Activated CD4-positive, alpha-beta T cell treated with anti-CD3 and anti-CD28 coated beads for 24 hours (primary cell): ENCODE measurements at places on chromosomes 1 and 21.

DNA sequence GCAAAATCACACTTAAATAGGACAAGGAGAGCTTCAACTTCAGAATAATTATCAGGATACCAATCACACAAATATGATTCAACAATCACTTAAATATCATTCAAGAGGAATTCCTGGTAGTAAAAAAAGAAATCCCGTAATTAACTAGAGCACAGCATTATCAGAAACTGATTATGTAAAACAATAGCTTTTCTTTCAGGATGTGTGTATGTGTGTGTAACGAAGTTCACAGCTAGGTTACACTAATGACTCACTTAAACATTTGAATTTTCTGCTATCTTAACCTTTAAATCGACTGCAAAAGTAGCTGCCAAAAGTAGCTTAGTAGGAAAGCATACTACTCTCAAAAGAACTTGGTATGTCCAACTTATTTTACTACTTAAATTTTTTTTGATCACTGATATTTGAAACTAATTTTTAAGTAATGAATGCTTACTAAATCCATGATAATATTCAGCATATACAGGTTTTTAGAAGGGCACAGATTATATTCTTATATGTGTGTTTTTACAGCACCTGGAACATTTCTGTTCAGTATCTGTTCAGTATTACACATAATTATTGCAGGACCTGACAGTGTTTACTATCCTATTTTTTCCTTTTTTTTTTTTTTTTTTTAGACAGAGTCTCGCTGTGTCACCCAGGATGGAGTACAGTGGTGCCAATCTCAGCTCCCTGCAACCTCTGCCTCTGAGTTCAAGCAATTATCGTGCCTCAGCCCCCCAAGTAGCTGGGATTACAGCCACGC, 4.2 kb downstream of the RERE start:
- DNase-seq = no peak

DNA sequence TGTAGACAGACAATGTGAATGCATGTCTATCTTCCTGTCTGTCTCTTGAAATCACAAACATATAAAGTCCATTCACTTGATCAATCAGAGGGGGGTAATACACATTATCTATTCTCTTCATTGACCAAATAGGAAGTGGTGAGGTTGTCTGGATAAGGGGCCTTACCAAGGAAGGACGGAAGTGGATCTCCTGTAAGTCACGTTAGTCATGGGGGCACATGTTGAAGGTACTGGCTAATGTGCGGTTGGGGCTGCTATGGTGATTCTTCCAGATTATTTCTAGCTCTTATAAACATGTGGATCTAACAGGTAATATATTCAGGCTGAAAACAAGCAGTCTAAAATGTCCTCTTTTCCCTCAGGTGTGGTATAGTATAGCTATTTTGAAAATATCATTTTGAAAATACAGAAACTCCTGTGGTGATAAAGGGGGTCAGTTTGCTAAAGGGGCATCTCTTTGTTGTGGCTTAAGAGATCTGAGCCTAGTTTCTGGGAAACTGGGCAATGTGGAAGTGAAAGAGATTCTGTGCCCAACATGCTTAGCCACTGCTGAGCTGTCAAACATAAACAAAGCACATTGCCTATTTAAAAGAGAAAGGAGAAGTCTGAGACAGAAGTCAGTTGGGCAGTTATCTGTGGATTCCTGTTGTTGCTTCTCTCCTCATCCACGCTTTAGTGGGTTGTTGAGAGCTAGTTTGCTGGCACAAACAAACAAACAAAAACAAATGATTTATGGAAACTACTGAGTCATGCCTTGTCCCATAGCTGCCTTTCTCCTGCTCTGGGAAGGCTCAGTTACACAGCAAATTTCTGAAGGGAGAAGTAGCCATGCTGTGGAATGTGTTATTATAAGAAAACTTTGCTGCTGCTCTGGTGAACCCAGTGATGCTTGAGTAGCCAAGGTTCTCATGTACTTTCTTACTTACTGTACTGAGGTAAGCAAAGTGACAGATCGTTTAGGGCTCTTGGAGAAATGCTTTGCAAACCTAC, 166.9 kb downstream of the HLX start:
- DNase-seq = no peak

- DNase-seq = no peak
Measured at GRCh38 chr21:26849428-26850115, 4.4 kb upstream of the ADAMTS1 start.

DNA sequence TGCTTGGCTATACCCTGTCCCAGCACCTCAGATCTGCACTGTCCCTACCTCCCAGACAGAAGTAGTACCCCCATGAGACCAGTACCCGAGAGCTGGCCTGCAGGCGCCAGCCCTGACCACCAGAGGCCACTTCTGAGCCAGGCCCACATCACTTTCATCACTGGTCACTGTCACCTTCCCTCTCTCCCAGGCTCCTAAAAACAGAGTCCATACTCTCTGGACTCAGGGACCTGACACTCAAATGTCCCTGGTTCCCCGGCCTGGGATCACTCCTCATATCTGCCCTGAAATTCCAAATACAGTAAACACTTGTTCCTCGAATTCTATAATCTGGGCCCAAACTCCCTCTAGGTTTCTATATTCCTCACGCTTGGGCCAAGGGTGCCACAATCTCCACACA, 18.7 kb downstream of the TMEM53 start:
- DNase-seq = no peak

GRCh38 chr1:174875306-174875705, 124.4 kb upstream of the CACYBP start:
- DNase-seq = no peak

DNA sequence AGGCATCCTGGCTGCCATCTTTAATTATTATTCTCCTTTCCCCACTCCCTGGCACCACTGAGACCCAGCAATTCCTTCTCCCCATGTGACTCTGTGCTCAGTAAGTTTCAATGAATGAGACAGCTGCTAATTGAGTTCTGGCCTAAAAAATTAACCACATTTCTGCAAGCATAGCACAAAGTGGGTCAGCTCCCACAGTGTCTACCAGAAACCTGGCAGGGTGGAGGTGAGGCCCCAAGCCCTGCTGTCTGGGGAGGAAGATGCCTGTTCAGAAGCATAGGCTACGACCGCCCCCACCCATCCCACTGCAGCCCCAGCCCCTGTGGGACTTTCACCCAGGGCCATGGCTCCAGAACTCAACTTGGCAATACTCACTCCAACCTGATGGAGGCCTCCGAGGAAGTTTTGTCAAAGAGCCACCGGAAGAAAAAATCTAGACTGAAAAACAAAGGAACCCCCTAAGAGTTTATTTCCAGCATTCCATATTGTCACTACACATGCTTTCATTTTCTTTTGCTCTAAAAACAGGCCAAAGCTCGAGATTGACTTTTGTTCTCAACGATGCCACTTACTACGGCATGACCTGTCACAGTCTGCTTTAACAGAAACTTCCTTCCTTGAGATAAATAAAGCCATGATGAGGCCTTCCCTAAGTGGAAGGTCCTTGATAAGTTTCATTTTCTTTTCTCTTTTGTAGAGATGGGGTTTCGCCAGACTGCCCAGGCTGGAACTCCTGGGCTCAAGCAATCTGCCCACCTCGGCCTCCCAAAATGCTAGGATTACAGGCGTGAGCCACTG, 26.5 kb downstream of the TMEM63A start:
- no peak for DNase-seq

- no peak for DNase-seq
Measured at GRCh38 chr1:116351914-116352313, 21.1 kb upstream of the ATP1A1 start.

GRCh38 chr1:218299416-218299815, 14.3 kb downstream of the RRP15 start:
- no peak for DNase-seq

DNA sequence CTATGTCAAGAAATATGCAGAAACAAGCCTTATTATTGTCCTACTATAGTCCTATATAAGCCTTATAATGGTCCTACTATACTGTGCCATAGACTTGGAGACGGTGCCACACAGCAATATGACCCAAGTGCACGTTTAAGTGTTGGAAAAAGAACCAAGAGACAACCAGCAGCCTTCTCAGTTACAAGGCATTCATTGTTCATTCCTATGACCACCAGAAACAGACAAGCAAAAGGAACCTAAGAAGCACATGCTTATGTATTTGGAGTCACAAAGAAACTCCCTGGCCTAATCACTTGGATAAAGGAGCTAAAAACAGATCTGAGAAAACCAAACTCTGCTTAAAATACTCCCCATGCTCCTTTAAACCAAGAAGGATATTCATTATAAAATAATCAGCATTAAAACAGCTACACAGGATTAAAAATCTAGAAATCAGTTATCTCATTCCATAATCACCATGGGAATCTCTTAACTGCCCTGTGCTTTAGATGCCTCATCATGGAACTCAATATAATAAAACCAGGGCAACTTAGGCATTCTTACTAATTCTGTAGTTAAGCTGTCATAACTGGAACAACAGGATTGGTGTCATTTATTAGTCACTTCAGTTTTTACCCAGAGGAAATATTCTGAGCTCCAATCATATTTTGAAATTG, 7.0 kb downstream of the COLGALT2 start:
- no peak for DNase-seq

DNA sequence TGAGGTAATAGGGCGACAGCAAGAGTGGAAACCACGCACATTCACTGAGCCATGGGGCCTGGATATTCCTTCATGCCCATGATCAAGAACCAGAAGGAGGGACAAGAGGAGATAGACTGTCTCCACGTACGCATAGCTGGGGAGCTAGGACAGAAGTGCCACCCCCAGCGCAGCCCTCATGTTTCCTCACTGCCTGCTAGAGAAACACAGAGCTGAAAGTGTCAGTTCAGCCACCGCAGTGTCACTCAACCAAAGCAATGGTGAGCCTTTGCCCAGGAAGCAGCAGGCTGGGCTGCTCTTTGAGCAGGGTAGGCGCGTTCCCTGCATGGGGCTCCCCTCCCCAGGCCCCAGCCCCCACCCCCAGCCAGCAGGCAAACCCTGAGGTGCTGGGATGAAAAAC, 68.5 kb downstream of the STUM start:
- no peak for DNase-seq

DNA sequence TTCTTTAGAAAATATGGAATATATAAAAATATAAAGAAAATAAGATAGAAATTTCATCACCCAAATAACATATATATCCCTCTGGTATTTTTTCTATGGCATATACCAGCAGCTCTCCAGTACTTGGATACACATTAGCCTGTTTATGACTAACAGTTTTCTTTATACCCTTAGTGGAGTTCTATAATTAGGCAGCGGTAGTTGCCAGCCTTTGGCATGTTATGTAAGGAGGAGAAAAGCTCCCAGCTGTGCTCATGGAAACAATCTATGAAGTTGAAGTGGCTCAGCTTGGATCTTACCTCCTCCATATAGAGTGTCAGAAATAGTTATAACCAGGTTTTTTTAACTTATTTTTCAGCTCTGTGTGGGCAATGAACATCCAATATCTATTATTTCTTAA, 1636.8 kb downstream of the AMY1C start:
- DNase-seq = no peak

DNA sequence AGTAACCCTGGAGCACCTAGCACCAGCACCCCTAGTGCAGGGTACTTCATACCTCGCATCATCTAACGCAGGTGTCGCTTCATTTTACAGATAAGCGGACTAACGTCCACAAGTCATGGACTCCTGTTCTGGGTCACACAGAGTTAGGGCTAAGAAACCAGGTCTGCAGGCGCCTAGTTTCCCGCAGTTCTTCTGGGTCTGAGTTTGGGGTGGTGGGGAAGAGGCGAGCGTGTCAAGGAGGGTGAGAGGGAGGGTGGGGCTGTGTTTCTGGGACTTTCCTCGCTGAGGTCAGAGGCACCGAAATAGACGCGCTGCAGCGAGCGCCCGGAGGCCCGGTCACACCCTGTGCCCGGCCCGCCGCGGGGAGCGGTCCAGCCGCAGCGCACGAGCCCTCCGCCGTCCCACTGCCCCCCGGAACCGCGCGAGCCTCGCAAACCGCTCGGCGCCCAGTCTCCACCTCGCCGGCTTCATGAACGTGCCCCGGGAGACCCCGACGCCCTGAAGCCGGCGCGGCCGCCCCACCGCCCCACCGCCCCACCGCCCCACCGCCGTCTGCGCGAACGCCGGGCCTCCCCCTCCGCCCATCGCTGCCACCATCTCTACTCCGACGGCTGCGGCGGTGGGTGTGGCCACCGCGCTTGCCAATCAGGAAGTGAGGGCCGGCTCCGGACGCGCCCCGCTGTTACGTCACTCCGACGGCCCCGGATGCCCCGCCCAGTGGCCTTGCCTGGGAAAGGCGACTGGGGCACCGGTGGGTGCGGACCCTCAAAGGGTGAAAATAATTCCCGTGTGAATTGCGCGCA, 12.3 kb downstream of the IFI6 start:
- DNase-seq = peak; percentile 67

DNA sequence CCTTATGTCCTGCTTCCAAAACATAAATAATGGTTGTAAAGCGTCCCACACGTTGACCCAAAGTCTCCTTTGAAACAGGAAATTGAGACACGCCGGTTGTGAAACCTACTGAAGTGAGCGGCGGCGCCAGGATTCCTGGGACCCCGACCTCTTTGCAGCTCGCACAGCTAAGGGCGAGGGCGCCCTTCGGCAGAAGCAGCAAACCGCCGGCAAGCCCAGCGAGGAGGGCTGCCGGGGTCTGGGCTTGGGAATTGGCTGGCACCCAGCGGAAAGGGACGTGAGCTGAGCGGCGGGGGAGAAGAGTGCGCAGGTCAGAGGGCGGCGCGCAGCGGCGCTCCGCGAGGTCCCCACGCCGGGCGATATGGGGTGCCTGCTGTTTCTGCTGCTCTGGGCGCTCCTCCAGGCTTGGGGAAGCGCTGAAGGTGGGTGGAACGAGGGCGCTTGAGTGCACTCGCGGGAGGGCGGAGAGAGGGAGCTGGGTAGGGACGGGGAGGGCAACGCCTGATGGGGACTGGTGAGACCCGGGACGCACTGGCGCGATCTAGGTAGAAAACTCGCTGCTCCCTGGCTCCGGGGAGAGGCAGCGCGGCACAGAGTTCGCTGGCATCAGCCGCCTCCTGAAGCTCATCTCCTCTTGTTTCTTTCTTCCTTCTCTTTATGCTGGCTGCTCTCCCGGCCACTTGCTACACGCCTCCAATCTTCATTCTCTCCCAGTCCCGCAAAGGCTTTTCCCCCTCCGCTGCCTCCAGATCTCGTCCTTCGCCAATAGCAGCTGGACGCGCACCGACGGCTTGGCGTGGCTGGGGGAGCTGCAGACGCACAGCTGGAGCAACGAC, at the start of gene CD1D:
Gene CD1D, plus strand, starts transcription at position 155 of the 836 bp plus-strand sequence. Its CDS starts 207 bp downstream, at position 362.
- no peak for DNase-seq

DNA sequence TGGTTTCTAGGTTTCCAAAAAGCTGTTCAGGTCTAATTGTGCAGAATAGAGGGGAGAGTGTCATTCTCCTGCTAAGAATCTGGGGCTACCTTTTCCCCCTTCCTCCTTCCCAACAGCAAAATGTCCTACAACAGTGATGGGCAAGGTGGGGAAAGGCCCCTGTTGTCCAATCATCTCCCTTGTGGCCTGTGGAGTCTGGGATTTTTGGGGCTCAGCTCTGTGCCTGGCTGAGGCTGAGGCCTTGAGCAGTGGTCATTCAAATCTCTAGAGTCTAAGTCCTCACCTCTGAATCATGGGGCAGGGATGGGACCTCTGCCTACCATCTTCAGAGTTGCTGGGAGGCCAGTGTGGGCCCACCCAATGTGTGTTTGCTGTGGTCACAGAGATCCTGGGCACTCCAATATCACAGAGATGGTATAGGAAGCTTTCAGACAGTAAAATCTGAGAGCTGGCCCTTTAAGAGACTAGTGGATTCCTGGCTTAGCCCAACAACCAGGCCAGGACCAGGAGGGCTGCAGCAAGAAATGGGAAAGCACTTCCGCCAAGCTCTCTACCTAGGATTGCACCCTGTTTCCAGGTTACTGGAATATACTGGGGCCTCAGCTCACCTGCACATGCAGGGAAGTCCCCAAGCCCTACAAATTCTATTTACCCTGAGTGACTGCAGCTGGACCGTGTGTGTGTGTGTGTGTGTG, 28.5 kb upstream of the TENT5C start:
- DNase-seq = no peak

GRCh38 chr1:176789571-176790090, 326.7 kb downstream of the PAPPA2 start:
- DNase-seq = no peak

GRCh38 chr1:64933296-64934070, 32.9 kb downstream of the JAK1 start:
- no peak for DNase-seq
